Ascending aorta (tissue), 2 donors: ENCODE measurements at places on chromosomes 16 and 17.

DNA sequence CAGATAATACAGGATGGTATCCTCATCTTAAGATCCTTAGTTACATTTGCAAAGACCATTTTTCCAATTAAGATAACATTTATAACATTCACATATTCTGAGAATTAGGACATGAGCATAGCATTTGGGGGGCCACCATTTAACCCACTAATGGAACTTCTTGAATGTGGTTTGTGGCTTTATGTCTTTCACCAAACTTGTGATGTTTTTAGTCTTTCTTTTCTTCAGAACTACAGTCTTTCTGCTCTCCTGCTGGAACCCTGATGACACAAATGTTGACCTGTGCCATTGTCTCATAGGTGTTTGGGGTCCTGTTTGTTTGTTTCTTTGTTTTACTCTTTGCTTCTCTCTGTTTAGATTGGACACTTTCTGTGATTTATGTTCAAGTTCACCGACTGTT, 23.2 kb downstream of the COX11 start:
- DNase-seq = no peak

DNA sequence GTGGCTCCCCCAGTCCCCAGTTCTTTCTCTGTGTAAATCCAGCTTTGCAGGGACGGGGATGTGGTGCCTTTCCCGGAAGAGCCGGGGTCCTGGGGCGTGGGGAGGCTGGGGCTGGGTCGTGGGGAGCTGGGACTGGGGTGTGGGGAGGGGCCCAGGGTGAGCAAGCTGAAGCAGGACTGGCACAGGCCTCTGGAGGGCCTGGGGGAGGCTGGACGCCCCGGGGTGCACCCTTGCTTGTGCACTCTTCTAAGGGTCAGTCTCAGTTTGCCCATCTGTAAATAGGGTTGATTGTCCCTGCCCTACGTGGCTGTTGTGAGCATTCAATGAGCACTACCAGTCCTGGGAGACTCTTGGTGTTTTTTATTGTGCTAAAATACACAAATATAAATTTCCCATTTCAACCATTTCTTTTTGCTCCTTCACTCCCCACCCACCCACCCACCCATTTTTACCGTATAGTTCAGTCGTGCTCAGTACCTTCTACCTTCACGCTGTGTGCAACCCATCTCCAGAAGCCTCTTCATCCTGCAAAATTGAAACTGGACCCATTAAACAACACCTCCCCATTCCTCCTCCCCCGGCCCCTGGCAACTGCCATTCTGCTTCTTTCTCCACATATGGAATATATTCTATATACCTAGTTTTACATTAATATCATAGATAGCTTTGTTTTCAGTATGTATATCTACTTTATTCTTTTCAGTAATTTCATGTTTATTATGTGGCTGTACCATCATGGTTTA, 7.8 kb upstream of the TBC1D3B start:
- DNase-seq = no peak

GRCh38 chr17:43754947-43755346, 3.6 kb downstream of the SOST start:
- DNase-seq = no peak

- DNase-seq = no peak
These were observed 4.1 kb downstream of the FXR2 start for GRCh38 chr17:7610641-7611040.

GRCh38 chr16:85422196-85422631, 190.9 kb upstream of the GSE1 start:
- no peak for DNase-seq
